Spinal cord (tissue), 10 donors: ENCODE measurements at places on chromosomes 13 and 19. TPM values are rescaled to one million over a fixed set of nuclear protein-coding genes. Genes with fewer than 3 reads are reported as not detected.

- no peak for DNase-seq
Observed at GRCh38 chr19:570937-571565, 1.3 kb upstream of the BSG start.

CAPS gene
- 15.3 TPM for total RNA-seq

GIPR gene
- total RNA-seq: 0.30 TPM

ASPDH gene
- 1.5 TPM for total RNA-seq

- no peak for DNase-seq
Observed at GRCh38 chr19:690203-690602, 5.0 kb downstream of the PRSS57 start.

- DNase-seq: no peak
Observed at GRCh38 chr19:19597809-19598306, 20.6 kb downstream of the PBX4 start.

GRCh38 chr13:40228496-40228895 is 437.9 kb downstream of the FOXO1 start:
- no peak for DNase-seq

DNA sequence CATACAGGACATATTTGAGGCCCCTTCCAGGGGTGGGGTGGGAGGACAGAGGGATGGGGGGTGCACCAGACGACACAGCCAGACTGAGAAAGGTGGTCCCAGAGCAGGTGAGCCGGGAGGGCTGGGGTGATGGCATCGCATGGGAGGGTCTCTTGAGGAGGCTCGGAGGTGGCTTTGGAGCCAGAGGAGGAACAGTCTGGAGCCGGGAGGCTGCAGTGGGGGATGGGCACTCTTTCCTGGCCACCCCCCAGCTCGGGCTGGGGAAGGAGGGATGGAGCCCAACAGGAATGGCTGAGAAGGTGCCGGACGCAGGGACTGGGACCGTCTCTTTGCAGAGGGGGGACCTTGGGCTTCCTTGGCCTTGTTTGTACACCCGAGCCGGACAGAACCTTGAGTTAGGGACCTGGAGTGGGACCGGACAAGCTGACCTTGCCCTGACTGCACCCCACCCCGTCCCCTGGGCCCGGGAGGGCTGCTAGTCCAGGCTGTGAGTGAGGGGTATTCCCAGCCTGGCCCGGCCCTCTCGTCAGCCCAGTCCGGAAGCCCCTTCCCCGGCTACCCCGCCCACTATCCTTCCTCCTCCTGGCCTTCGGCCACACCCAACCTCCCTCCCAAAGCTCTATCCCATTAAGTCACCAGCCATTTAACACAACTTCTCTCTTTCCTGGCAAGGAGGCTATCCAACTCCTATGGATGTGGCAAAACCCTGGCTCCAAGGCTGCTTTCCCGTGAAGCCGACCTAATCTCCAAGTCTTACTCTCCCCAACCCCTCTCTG is 816 bp upstream of the TBXA2R start:
- DNase-seq: no peak

DNA sequence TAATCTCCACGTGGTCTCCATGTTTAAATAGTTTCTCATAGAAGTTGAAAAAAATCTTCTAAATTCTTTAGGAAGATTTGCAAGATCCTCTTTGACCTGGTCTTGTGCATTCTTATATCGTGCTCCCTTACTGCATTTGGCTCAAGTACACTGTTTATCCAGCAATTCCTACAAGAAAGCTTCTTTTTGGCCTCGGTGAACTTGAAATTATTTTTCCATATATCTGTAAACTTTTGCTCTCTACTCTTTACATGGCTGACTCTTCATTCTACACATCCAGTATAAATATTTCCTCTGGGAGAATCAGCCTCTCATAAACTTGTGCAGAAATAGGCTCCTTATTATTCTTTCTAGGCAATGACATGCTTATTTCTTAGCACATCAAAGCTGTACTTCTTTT is 1457.9 kb upstream of the PRR20A start:
- DNase-seq: peak; percentile 6

DNA sequence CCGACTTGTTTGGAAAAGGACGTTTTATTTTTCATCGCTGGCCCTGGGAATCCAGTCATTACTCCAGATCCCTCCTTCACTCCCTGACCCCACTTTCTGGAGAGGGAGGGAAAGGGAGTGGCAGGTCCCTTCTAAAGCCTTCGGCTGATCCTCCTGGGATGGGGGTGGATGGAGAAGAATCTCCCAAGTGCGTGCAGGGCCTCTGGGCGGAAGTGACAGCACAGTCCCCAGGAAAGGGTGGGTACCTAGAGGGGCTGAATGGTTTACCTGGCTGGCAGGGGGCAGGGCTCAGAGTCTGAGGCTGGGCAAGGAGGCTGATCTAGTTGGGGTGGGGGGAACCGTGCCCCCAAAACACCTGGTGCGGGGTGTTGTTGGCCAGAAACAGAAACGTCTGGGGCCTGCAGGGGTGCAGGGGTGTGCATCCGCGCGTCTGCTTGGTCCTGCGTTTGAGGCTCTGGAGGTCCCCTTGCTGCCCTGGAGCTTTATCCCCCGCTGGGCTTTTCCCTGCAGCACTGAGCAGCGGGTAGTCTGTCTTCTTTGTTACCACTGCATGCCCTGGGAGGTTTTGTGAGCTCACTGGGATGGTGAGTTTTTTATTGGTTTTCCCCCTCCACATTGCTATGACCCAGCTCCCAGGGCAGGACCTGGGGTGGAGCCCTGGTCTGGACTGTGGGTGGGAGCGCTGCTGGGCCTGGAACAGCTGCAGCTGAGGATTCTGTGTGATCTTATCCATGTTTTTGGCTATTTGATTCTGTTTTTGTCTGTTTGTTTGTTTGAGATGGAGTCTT is 3.0 kb upstream of the ZNF628 start:
- DNase-seq: no peak

- no peak for DNase-seq
Observed at GRCh38 chr13:41603917-41604316, 146.6 kb downstream of the RGCC start.

GRCh38 chr13:23578411-23579071 is 8.3 kb downstream of the TNFRSF19 start:
- no peak for DNase-seq

C19orf18 gene
- total RNA-seq: 1.9 TPM

GRCh38 chr13:112210371-112210770 is 143.4 kb downstream of the SOX1 start:
- DNase-seq: no peak

- DNase-seq: peak; percentile 79
Observed at GRCh38 chr13:23673354-23673753, 103.1 kb downstream of the TNFRSF19 start.

GRCh38 chr13:111963031-111963430 is 103.9 kb upstream of the SOX1 start:
- DNase-seq: no peak

DNA sequence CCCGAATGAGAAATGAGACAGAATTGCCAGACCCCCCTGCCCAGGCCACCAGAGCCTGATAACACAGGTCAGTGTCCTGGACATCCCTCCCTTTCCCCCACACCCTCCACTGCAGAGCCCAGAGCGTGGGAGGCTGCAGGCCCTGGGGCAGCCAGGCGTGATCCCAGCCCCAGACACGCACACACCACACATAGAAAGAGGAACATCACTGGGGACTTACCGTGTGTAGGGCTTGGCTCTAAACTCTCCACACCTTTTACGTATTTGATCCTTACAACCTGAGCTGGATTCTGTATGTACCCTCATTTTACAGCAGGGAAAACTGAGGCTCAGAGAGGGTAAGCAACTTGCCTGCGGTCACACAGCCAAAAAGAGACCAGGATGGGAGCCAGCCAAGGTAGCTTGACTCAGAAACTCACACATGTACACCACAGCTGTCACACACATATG is 334 bp upstream of the ANGPTL6 start:
- no peak for DNase-seq

LILRA1 gene
- 0.83 TPM for total RNA-seq
